ENCODE measurements at places on chromosomes 1 and 21. TPM values are rescaled to one million over a fixed set of nuclear protein-coding genes. Genes with fewer than 3 reads are reported as not detected.

DNA sequence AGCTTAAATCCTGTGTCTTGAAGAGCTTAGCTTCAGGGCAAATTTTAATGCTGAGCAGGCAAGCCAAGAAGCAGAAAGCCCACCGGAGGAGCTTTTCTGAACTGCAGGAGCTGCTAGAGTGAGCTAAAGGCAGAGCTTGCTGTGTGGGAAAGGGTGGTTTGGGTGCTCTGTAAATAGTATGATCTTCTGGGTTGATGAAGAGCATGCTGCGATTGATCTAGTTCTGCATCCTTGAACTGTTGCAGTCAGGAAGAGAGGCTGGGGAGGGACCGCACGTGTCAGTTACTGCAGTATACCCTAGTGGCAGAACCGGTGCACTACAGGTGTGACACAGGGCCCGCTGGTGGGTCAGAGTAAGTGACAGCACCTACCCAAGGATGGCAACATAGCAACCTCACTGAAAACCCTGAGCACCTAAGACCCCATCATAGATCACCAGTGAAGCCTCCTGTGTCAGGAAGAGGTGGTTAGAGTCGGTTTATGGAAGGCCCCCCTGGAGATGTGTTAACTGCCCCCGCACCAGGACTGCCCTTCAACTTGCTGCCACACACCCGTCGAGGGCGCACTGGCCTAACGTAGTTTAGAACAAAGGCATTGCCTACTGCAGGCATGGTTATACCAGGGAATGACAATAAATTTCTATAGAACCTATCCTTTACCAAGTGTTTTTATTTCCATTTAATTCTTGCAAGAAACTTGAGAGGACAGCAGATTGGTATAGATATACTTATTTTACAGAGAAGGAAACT, 146.0 kb upstream of the KIAA0040 start:
- no peak for DNase-seq

DNA sequence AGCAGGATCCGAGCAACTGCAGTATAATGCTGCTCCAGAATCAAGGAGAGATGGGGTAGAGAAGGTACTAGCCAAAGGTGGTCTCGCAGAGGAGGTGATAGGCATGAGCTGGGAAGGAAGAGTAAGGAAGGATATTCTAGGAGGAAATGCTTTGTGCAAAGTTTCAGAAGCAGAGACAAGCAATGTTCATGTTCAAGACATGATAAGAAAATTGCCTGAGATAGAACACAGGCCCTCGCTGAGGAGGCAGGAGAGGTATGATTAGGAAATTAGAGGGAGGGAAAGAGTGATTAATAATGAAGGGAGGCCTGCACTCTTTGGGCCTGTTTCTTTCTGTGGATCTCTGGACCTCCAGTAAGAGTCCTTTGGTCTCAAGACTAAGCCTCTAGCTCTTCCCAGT, 12.9 kb upstream of the ETV3 start:
- no peak for DNase-seq

- DNase-seq = no peak
Observed at GRCh38 chr1:93992954-93993353, 83.7 kb upstream of the GCLM start.

- no peak for DNase-seq
Observed at GRCh38 chr1:15205586-15206346, 41.3 kb upstream of the FHAD1 start.

CD1E gene
- not detected for total RNA-seq

TIE1 gene
- 7.0 TPM for total RNA-seq

PLA2G2F gene
- total RNA-seq = not detected

- no peak for DNase-seq
Observed at GRCh38 chr1:241555526-241555925, 23.3 kb downstream of the KMO start.

FGR gene
- 0.78 TPM for total RNA-seq

ANKRD35 gene
- total RNA-seq = 0.62 TPM

GJA5 gene
- 1.4 TPM for total RNA-seq

GRCh38 chr21:44708213-44708865, 3.0 kb downstream of the TSPEAR start:
- no peak for DNase-seq

DNA sequence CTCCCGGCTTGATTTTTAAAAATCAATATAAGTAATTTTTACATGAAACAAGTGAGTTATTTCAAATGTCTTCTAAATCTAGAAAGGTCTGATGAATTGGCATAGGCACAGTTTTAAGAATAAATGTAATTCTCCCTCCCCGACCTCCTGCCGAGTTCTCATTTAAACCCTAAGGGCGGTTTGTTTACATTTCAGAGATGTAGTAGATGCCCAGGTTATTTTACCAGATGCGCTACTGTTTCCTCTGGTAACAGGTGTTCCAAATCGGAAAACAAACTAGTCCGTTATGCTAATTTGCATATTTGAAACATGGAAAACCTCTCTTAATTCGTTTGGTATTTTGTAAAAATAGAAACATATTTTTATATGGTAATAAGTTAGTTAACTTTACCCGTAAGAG, 53.8 kb upstream of the CFAP126 start:
- no peak for DNase-seq

HECTD3 gene
- total RNA-seq = 17.6 TPM

GRCh38 chr1:230352537-230352936, 73.6 kb downstream of the PGBD5 start:
- no peak for DNase-seq

DIO1 gene
- not detected for total RNA-seq

GRCh38 chr21:34640858-34641257, 25.9 kb upstream of the RCAN1 start:
- no peak for DNase-seq

- DNase-seq = no peak
Observed at GRCh38 chr21:14901482-14901958, 163.3 kb downstream of the NRIP1 start.

SPRR3 gene
- total RNA-seq = 1.6 TPM

VHLL gene
- 0.94 TPM for total RNA-seq

RCAN3 gene
- total RNA-seq = 10.6 TPM

AMY1A gene
- total RNA-seq = not detected

KPRP gene
- total RNA-seq = not detected

AK5 gene
- 27.8 TPM for total RNA-seq

DNA sequence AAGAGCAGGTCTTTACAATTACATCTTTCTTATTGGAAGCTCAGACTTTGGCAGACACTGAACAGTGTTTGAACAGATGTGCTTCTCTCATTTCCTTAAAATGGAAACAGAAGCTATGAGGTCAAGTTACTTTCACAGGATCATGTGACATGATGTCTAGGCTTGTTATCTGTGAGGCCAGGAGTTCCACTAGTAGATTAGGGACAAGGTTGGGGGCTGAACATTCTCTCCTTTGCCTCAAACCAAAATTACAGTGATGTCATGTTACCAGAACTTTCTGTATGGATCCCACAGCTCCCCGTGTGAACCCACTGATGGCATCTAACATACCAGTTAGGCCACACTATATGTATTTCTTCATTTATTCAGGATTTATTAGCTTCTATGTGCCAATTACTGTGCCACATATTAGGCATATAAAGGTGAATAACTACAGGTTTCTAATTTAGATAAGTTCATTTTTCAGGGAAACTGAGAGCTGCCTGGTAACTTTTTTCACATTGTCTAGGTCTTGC, 6.0 kb downstream of the DYNLT5 start:
- DNase-seq = no peak
